ENCODE measurements at places on chromosomes 3 and 15. TPM values are rescaled to one million over a fixed set of nuclear protein-coding genes. Genes with fewer than 3 reads are reported as not detected.

Gene TPRA1
- 24.5 TPM for total RNA-seq

- DNase-seq: no peak
Observed at GRCh38 chr15:62624547-62625378, 417.8 kb upstream of the TPM1 start.

Gene NCK1
- 55.3 TPM for total RNA-seq

GRCh38 chr3:133124511-133124910 is 86.3 kb downstream of the TMEM108 start:
- no peak for DNase-seq

GRCh38 chr15:89524184-89524583 is 27.8 kb upstream of the RHCG start:
- DNase-seq: no peak

- DNase-seq: no peak
Observed at GRCh38 chr3:110799271-110799670, 272.3 kb upstream of the NECTIN3 start.

DNA sequence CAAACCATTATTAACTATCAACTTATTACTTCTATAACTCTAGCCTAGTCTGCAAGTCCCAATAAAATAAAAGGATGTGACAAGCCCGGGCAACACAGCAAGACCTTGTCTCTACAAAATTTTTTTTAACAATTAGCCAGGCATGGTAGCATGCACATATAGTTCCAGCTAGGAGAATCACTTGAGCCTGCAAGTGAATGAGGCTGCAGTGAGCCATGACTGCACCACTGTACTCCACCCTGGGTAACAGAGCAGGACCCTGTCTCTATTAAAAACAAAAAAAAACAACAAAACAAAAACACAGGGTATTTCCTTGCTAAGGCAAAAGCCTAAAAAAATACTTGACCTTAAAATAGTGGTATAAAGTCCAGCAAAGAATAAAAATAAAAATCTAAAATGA is 31.4 kb downstream of the ANKRD28 start:
- DNase-seq: no peak

Gene ANP32A
- total RNA-seq: 137 TPM

Gene RAB6B
- not detected for total RNA-seq

GRCh38 chr15:57044072-57044702 is 125.7 kb downstream of the TCF12 start:
- no peak for DNase-seq

Gene ADAMTS17
- total RNA-seq: 12.8 TPM

Gene OR5H15
- not detected for total RNA-seq

DNA sequence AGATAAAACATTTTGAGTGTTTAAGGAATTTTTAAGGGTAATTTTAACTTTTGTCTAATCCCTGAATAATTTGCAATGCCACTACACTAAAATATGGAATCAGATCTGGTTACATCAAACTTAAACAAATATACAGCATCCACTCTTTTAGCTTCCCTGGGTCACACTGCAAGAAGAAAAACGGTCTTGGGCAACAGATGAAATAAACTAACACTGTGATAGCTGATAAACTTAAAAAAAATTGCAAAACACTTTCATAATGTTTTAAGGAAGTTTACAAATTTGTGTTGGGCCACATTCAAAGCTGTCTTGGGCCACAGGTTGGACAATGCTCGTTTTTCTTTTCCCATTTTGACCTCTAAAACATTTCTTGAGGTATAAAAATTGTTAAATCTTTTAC is 34.3 kb downstream of the CCDC66 start:
- no peak for DNase-seq

GRCh38 chr3:149620291-149621020 is 37.4 kb downstream of the WWTR1 start:
- DNase-seq: no peak
